Activated naive CD4-positive, alpha-beta T cell (primary cell): ENCODE measurements at places on chromosomes 3 and 15.

DNA sequence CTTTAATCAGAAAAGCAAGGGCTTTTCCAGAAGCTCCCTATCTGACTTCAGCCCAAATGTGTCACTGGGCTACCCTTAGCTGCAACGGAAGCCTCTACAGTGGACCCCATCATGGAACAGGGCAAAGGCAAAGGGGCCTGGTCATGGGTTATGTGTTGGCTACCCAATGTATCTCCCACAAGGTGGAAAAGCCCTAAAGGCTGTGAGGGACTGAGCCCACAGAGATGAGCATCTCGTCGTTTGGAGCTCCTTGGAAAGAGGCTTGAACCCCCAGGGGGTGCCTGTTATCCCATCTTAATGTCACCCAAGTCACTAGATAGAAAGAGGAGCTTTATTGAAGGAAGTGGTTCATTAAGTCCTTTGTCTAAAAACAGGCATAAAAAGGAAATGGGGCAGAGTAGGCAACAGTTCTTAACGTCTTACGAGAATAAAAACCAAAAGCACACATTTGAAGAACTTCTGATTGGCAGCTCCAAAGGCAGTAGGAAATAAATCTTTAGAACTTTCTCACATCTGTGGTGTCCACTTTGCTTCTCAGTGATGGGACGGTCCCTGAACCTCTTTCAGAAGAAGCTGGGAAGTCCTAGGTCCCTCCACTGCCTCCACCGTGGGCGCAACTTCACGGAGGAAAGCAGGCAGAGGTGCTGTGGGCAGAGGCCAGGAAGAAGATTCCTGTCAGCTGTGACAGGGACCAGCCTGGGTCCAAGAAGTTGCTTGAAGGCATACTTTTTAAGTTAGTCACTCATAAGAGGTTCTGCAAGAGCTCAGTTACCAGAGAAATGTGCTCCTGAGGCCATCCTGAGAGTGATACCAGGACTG lies 93.7 kb downstream of the MYLK start:
- DNase-seq: no peak

GRCh38 chr3:192899540-192899982 lies 18.1 kb downstream of the MB21D2 start:
- DNase-seq: no peak

DNA sequence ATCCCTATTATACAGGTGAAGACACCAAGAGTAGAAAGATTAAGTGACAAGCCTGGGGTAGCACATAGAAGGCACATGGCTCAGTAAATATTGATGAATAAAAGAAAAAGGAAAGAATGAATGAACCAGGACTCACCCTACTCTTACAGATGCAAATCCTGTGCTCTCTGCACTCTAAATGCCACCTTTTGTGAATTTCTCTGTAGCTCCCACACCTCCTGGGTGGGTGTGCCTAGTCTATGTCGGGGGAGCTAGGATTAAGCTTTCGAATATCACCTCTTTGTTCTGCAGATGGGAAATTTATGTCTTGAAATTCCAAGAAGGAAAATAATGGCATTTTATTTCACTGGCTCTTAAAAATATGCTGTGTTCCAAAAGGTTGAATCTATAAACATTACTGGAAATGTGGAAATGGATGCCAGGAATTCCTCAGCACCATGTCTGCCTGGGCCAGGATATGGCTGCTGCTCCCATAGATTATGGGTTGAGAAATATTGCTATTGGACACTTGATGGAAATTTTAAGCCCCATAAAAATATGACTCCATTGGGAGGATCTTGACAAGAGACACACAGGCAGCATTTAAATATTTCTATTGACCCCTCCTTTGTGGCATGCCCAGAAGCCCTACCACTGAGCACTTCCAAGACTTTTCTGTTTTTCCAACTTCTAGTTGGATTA lies 43.3 kb downstream of the CCNB2 start:
- no peak for DNase-seq

DNA sequence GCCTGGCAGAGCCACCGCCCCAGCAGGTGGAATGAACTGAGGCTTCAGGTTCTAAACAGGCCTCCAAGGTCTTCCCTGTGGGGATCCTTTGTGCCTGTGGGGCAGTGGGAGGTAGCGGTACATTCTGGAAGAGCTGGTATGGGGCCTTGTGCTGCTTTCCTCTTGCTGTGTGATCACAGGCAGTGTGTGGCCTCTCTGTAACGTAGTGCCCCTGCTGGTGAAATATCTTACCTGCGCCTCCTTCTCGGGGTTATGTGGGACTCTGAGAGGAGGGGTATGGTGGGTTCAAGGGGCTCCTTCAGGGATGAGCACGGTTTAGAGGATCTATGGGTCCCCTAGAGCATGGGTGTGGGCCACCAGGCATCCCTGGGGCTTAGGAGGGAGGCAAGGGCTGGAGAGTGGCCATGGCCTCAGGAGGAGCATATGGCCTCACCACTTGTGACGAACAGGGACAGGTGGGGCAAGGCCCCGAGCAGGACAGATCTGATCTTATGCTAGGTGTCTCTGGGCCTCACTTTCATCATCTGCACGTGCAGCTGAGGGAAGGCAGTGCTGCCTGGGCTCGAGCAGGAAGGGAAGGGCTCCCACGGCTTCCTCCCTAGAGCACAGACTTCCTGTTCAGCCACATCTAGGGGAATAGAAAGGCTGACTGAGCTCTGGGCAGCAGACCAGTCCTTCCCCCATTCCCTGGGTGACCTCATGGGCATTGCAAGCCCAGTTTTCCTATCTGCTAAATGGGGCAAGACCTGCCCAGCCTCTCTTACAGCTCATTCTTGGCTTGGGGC lies 1.9 kb upstream of the ALS2CL start:
- DNase-seq: no peak

DNA sequence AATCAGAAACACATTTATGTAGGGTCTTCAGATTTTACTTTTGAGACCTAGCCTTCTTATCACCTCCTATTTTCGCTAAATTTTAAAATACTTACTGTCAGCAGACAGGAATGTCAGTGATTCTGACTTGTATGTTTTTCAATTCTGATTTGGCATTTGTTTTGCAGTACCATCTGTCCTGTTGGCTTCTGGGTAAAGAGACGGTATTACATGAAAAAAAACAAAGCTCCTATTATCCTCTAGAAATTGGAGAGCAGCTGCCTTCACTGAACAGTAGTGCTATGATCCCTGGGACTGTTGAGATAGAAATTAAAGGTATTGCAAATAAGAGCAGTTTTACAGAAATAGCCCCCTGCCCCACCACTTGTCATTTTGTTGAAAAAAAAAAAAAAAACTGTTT lies 8.4 kb downstream of the ARMC8 start:
- no peak for DNase-seq
